ENCODE measurements at places on chromosomes 1 and 21.

DNA sequence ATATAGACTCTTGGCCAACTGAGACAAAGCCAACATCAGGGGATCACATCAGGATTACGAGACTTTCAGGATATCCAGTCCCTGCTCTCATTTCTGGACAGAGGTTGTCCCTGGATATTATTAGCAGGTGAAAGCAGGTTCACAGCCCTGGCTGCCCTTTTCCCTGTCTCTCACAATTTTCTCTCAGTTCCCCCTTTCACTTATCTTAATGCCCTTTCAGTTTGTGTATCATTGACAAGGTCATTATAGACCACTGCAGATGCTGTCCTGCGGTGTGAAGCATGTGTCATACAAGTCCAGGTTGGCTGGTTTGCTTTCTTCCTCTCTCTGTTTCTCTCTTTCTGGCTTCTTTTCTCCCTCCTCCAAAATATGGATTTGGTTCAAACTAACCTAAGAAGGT is 2.1 kb upstream of the KLHDC9 start:
- DNase-seq: no peak

- DNase-seq: no peak
Observed at GRCh38 chr1:65341381-65341780, 32.0 kb downstream of the DNAJC6 start.

DNA sequence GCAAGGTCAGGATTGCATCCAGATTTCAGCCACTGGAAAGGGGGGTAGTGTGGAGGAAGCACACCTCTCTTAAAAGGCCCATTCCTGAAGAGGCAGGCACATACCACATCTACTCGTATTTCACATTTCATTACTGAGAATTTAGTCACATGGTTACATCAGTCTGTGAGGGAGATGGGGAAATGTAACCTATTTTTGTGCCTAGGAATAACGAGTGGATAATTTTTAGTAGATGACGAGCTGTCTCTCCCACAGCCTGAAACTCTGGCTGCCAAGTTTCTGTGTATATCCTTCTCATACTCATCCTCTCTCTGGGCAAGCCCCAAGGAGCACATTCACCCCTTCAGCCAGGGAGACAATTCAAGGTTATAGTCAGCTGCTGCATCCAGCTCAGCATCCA is 10.3 kb upstream of the C21orf91 start:
- DNase-seq: peak; percentile 61

- no peak for DNase-seq
Observed at GRCh38 chr1:10852998-10853520, 56.6 kb upstream of the CASZ1 start.

DNA sequence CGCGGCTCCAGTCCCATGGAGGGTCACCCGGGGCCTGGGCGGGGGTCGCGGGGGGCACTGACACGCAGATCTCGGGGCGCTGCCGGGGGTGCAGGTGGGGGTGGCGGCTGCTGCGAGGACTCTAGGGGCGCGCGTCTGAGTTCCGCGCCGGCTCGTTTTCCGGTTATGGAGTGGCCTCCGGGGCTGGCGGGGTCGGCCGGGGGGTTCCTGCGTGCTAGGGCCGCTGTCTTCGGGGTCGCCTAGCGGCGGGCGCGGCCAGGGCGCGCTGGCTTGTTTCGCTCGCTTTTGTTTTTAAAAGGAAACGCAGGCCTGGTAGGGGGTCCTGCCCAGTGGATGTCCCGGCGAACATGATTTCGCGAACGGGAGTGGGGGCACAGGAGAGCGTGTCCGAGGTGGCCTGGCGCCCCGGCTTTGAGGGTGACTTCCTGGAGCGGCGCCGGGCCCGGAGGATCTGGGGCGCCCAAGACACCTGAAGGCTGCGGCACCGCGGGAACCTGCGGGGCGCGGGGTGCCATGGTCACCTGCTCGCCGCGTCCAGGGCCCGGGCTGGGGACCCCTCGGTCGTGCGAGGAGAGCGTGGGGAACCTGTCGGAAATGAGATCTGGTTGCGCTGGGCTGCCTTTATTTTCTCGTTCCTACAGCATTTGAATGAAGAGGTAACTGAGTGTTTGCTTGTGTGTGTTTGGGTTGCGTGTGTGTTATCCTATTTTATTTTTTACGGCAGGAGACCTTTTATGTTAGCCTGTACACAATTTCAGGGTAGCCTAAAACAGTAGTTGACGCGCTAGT is 618 bp downstream of the ETS2 start:
- DNase-seq: no peak

- DNase-seq: no peak
Observed at GRCh38 chr1:189657715-189658114, 819.9 kb downstream of the BRINP3 start.
